Upper lobe of left lung (tissue), 6 donors: ENCODE measurements at places on chromosomes 1 and 21. TPM values are rescaled to one million over a fixed set of nuclear protein-coding genes. Genes with fewer than 3 reads are reported as not detected.

DNA sequence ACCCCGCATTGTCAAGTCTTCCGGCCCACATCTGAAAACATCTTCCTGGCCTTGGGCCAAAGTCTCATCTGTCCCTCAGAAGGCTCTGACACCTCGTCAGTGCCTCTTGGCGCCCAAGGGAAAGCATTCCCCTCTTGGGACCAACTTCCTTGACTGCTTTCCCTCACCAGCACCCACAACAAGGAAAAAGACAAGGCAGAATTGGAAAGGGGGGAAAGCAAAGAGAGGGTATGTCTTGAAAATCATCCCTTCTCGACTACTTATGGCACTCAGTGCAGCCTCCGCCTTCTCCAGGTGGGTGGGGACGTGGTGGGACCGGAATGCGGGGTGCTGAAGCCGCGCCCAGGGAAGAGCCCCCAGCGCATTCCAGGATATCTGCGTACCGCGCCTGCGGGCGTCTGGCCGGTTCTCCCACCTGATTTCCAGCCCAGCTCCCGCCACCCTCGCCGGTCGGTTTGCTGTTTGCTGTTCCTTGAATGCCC lies 554 bp upstream of the SLC39A1 start:
- peak overlapping the region; percentile 97 for H3K27ac ChIP-seq
- H3K4me1 ChIP-seq: peaks cover 60% of the 10 kb centered on the region
- H3K36me3 ChIP-seq: peaks cover 28% of the 10 kb centered on the region
- peak; percentile 86 for DNase-seq
- H3K4me3 ChIP-seq: peak overlapping the region; percentile 75

- H3K27me3 ChIP-seq: no peaks in the 10 kb centered on the region
- no peaks in the 10 kb centered on the region for H3K36me3 ChIP-seq
- H3K27ac ChIP-seq: no peak overlapping the region
- H3K4me1 ChIP-seq: no peaks in the 10 kb centered on the region
These were observed 15.8 kb downstream of the CD1D start for GRCh38 chr1:158196461-158196860.

- H3K4me3 ChIP-seq: no peak overlapping the region
- DNase-seq: no peak
- H3K27me3 ChIP-seq: no peaks in the 10 kb centered on the region
- H3K27ac ChIP-seq: no peak overlapping the region
- no peaks in the 10 kb centered on the region for H3K4me1 ChIP-seq
These were observed 9.8 kb downstream of the CBR1 start for GRCh38 chr21:36079671-36080070.

- H3K36me3 ChIP-seq: no peaks in the 10 kb centered on the region
- no peaks in the 10 kb centered on the region for H3K4me1 ChIP-seq
- H3K4me3 ChIP-seq: no peak overlapping the region
- peak; percentile 49 for DNase-seq
- H3K27me3 ChIP-seq: no peaks in the 10 kb centered on the region
These were observed 34.8 kb downstream of the ACTL8 start for GRCh38 chr1:17789926-17790325.

GRCh38 chr1:35030338-35030737 lies 1.4 kb downstream of the ZMYM6 start:
- H3K27ac ChIP-seq: peak overlapping the region; percentile 86
- peaks cover 21% of the 10 kb centered on the region for H3K4me1 ChIP-seq
- H3K4me3 ChIP-seq: peak overlapping the region; percentile 76
- no peak for DNase-seq

GRCh38 chr1:85027242-85027983 lies 20.9 kb downstream of the MCOLN3 start:
- H3K36me3 ChIP-seq: no peaks in the 10 kb centered on the region
- no peaks in the 10 kb centered on the region for H3K27me3 ChIP-seq
- no peak for DNase-seq
- H3K4me3 ChIP-seq: no peak overlapping the region

- no peaks in the 10 kb centered on the region for H3K4me1 ChIP-seq
- no peak overlapping the region for H3K4me3 ChIP-seq
- H3K36me3 ChIP-seq: no peaks in the 10 kb centered on the region
- no peak overlapping the region for H3K27ac ChIP-seq
These were observed 327.8 kb downstream of the USH2A start for GRCh38 chr1:216095400-216095799.

- no peak overlapping the region for H3K27ac ChIP-seq
- no peaks in the 10 kb centered on the region for H3K4me1 ChIP-seq
- no peak overlapping the region for H3K4me3 ChIP-seq
- H3K27me3 ChIP-seq: no peaks in the 10 kb centered on the region
These were observed 261.0 kb downstream of the RHOU start for GRCh38 chr1:228996281-228996680.

DNA sequence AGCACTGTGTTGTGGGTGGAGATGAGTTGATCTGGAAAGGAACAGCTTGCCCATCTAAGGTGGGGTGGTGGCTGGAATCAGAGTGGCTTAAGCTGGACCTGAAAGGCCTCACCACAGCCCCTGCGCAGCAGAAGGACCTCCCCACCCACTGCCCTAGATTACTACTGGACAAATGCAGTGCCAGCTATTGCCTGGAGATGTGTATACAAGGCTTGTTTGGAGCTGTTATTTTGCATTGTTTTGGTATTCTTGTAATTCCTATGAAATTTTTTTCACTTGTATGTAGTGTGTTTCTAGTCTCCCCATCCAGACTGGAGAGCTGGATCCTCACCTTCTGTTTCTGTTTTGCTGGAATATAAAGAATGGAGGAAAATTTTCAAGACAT lies 1.3 kb upstream of the SLC30A1 start:
- H3K36me3 ChIP-seq: peaks cover 5% of the 10 kb centered on the region
- no peaks in the 10 kb centered on the region for H3K27me3 ChIP-seq
- DNase-seq: no peak
- peaks cover 11% of the 10 kb centered on the region for H3K4me1 ChIP-seq

- H3K4me3 ChIP-seq: no peak overlapping the region
- H3K4me1 ChIP-seq: peaks cover 3% of the 10 kb centered on the region
- no peaks in the 10 kb centered on the region for H3K36me3 ChIP-seq
- DNase-seq: no peak
- no peak overlapping the region for H3K27ac ChIP-seq
These were observed 49.0 kb downstream of the MRPL37 start for GRCh38 chr1:54248966-54249365.

GRCh38 chr1:7539769-7540175 lies 231.3 kb upstream of the VAMP3 start:
- peak; percentile 57 for DNase-seq
- H3K27ac ChIP-seq: no peak overlapping the region
- no peaks in the 10 kb centered on the region for H3K36me3 ChIP-seq
- H3K4me3 ChIP-seq: no peak overlapping the region

DNA sequence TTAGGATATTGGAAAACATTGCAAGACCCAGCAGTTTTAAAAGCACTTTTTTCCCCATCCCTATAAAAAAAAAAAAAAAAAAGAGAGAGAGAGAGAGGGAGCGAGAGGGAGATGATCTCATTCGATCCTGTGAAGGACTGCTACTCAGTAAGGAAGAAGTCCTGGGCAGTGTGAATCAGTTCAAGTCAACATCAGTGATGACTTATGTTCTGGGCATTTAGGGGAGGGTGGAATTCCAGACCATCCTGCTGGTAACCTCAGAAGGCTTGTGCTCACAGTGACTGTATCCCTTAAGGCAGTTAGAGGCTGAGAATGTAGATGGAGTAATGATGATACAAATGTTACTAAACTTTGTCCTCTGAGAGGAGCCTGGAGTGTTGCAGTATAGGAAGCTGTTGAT lies 151.4 kb downstream of the TGFB2 start:
- H3K4me3 ChIP-seq: no peak overlapping the region
- no peak overlapping the region for H3K27ac ChIP-seq
- DNase-seq: no peak
- H3K27me3 ChIP-seq: no peaks in the 10 kb centered on the region

GRCh38 chr1:35763201-35763600 lies 6.6 kb downstream of the CLSPN start:
- no peaks in the 10 kb centered on the region for H3K4me1 ChIP-seq
- no peak overlapping the region for H3K4me3 ChIP-seq
- H3K27me3 ChIP-seq: no peaks in the 10 kb centered on the region
- no peak for DNase-seq
- no peak overlapping the region for H3K27ac ChIP-seq

DNA sequence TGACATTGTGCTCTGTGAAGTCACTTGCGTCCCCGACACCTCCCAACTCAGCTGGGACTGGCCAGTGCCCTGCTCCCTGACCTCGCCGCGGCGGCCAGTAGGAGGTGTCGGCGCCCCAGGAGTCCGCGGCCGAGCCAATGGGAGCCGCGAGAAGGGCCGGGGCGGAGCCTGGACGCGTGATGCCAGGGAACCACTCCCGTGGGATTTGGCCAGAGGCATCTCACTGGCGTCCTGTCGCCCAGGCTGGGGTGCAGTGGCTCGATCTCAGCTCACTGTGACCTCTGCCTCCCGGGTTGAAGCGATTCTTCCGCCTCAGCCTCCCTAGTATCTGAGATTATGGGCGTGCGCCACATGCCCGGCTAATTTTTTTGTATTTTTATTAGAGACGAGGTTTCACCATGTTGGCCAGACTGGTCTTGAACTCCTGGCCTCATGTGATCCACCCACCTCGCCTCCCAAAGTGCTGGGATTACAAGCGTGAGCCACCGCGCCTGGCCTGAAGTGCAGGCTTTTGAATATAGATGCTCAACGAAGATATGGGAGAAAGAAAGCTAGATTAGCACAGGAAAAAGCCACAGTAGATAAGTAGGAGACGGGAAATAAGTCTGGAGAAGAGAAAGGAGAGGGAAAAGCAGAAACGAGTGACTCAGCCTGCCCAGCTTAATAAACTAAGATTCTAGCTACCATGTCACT lies 38.0 kb downstream of the ZBTB8OS start:
- no peaks in the 10 kb centered on the region for H3K36me3 ChIP-seq
- H3K27me3 ChIP-seq: no peaks in the 10 kb centered on the region
- peaks cover 4% of the 10 kb centered on the region for H3K4me1 ChIP-seq
- H3K27ac ChIP-seq: peak overlapping the region; percentile 49
- peak; percentile 95 for DNase-seq
- H3K4me3 ChIP-seq: peak overlapping the region; percentile 54

- H3K27ac ChIP-seq: no peak overlapping the region
- H3K4me3 ChIP-seq: no peak overlapping the region
- H3K36me3 ChIP-seq: no peaks in the 10 kb centered on the region
- DNase-seq: no peak
- H3K4me1 ChIP-seq: no peaks in the 10 kb centered on the region
- H3K27me3 ChIP-seq: no peaks in the 10 kb centered on the region
These were observed 117.1 kb upstream of the DUSP10 start for GRCh38 chr1:221858818-221859611.

Gene IL12RB2
- total RNA-seq: not detected

Gene PCAT6
- not detected for total RNA-seq

Gene ACTL8
- total RNA-seq: not detected

Gene TINAGL1
- 157 TPM for total RNA-seq

Gene IL24
- not detected for total RNA-seq

Gene TDRD10
- 19.4 TPM for total RNA-seq

Gene LCE3E
- total RNA-seq: not detected
